ENCODE measurements at places on chromosomes 4 and X.

DNA sequence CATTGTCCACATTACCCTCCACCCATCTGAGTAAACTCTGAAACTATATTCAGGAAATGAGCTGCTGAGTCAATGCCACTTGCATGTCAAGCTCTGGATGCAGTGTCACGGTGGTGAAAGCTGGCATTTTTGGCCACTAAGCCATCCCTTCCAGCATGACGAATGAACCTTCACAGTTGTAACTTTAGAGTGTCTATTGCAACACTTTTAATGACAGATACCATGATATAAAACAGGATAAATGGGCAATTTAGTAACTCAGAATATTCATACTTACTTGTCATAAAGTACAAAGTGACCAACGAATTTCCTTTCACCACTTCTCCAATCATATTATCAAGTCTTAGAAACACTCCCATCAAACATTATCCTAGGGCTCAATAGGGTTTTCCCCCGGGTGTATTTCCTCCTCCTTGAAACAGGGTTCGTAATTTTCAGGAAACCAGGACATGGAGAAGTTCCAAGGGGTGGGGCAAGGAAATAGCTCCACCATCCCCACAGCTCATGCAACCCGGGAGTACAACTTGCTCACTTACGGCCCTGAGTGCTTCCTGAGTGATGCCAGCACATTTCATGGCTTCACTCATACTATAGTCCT lies 73.1 kb downstream of the MTHFD2L start:
- DNase-seq: no peak

DNA sequence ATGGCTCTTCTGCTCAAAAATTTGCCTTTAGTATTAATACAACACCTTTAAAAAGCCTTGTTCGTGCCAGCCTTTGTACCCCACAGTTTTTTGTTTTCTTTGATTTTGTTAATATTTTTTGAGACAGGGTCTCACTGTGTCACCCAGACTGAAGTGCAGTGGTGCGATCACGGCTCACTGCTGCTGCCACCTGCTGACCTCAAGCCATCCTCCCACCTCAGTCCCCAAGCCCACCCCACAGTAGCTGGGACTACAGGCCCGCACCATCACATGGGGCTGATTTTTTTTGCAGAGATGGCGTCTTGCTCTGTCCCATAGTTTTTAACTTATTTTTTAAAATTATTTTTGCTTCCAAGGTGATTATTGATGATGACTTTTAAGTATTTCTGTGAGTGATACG lies 134.0 kb downstream of the HTR2C start:
- DNase-seq: peak; percentile 13

- no peak for DNase-seq
These were observed 98.0 kb upstream of the MAGEB16 start for GRCh38 chrX:35700121-35700520.

DNA sequence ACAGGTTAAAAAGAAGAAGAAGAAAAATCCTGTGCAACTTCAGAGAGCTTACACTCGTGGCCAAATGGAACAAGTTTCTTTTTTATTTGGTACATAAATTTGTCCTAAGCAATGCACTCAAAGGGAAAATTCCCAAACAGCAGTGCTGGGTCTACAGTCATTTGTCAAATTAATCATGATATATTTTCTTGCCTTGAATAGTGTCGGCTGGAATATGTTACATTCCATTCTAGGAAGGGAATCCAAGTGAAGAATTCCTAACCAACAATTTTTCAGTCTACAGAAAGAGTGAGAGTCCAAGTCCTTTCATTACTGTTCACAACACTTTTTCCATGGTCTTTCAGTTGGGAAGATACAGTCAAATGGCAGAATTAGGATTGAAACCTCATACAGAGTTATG lies 63.9 kb downstream of the HAND2 start:
- no peak for DNase-seq

GRCh38 chr4:114015444-114015899 lies 36.0 kb upstream of the ARSJ start:
- no peak for DNase-seq

DNA sequence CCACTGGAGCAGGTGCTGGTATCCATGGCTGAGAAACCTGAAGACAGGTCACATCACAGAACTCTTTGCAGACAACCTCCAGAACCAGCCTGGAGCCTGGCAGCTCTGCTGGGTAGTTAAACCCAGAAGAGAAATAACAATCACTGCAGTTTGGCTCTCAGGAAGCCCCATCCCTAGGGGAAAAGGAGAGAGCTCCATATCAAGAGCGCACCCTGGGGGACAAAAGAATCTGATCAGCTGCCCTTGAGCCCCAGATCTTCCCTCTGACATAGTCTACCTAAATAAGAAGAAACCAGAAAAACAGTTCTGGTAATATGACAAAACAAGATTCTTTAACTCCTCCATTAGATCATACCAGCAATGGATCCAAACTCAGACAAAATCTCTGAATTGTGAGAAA lies 823.2 kb upstream of the FRG1 start:
- peak; percentile 45 for DNase-seq

- DNase-seq: no peak
These were observed 81.9 kb upstream of the HPGD start for GRCh38 chr4:174604198-174604597.

DNA sequence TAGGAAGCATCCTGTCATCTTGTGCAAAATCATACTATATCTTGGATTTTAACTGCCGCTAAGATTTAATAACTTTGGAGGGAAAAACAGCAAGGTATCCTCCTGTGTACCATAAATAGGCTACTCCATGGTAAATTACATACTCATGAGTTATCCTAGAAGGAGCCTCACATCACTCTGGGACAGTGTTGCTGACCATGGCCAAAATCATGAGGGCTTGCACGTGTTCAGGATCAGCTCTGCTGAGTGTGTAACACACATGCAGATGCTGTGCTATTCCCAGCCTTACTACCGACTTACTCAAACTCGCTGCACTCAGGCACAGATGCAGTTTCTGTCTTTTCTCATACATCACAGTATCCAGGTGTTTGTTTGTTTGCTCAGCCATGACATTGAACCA lies 56.6 kb downstream of the DKK2 start:
- no peak for DNase-seq

- DNase-seq: no peak
These were observed 245.3 kb upstream of the PITX2 start for GRCh38 chr4:110867981-110868720.
